Breast epithelium (tissue), 4 donors: ENCODE measurements at places on chromosomes 12 and 14.

GRCh38 chr12:130179621-130180020 is 17.4 kb downstream of the FZD10 start:
- DNase-seq, result no peak

- DNase-seq, result no peak
These were observed 9.8 kb downstream of the ZNF385A start for GRCh38 chr12:54374562-54375258.

DNA sequence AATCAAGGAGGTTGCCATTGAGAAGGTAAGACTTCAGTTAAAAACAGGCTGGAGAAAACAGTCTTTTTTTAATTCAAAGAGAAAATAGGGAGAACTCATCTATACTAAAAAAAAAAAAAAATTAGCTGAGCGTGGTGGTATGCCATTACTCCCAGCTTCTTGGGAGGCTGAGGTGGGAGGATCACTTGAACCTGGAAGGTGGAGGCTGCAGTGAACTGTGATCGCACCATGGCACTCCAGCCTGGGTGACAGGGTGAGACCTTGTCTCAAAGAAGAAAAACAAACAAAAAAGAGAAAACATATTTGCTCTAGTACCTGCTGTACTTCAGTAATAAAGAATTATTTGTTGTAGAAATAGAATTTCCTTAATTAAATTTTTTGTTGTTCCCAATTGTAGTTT is 68.6 kb downstream of the DNAH10 start:
- DNase-seq, result no peak

DNA sequence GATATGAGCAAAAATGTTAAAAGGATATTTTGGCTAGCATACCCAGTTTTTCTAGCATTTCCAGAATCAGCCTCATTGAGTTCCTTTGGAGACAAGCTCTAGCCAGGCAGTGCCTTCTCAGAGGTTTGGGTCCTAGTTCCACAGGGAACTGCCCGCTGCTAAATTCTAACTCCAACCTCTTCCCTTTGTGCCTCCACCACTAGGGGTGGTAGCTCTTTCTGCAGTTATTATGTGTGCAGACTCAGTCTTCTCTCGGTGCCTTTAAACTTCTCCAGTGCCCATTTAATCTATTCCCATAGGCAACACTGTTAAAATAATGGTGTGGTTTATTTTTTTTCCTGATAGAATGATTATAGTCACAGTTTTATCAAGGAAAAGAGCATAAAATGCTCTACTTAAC is 21.5 kb upstream of the SLC25A3 start:
- DNase-seq, result no peak

DNA sequence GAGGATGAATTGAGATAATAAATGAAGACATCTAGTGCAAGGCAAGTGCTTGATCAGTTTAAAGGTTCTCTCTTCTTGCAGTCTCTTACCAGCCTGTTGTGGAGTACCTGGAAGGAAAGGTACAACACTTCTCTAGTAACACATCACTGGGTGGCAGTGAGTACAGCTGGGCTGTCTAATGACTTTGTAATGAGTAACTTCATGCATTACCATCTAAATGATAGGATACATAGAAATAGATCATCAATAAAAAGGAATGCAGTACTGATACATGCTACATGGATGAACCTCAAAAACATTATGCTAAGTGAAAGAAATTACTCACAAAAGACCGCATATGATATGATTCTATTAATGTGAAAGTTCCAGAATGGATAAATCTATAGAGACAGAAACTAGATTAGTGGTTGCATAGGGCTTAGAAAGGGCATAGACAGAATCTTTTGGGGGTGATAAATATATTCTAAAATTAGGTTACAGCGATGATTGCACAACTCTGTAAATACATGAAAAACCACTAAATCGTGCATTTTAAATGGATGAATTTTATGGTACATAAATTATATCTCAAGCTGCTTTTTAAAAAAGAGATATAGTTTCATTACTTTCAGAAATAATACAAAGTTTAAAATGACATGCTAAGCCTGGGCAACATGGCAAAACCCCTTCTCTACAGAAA is 224.4 kb downstream of the CHST11 start:
- DNase-seq, result no peak

GRCh38 chr12:3342051-3342450 is 149.0 kb upstream of the PRMT8 start:
- DNase-seq, result no peak

GRCh38 chr14:93230539-93230938 is 23.5 kb downstream of the UBR7 start:
- DNase-seq, result no peak

DNA sequence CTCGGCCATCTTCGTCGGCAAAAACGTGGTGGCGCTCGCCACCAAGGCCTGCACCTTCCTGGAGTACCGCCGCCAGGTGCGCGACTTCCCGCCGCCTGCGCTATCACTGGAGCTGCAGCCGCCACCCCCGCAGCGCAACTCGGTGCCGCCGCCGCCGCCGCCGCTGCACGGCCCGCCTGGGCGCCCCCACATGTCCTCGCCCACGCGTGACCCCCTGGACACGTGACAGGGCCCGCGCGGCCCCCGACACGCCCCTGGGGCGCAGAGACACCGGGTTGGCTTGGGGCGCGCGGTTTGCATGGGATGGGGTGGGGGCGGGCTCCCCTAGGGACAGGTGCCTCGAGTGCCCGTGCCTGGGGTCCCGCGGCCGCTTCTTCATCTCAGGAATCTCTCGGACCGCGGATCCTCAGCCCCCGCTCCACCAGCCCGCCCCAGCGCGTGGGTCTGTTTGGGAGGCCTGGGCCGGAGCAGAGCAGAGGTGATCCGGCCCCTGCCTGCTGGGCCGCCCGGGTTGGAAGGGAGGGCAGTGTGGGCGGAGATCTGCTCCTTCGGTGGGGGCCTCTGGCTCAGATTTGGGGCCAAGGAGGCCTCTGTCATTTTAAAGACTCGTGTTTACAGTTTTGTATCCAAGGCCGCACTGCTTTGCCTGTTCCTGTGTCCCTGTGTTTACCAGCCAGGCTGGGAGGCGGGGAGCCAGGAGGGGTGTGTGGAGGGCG is 3.3 kb downstream of the TMEM121 start:
- no peak for DNase-seq

GRCh38 chr14:89794096-89794495 is 160.4 kb downstream of the EFCAB11 start:
- DNase-seq, result no peak

DNA sequence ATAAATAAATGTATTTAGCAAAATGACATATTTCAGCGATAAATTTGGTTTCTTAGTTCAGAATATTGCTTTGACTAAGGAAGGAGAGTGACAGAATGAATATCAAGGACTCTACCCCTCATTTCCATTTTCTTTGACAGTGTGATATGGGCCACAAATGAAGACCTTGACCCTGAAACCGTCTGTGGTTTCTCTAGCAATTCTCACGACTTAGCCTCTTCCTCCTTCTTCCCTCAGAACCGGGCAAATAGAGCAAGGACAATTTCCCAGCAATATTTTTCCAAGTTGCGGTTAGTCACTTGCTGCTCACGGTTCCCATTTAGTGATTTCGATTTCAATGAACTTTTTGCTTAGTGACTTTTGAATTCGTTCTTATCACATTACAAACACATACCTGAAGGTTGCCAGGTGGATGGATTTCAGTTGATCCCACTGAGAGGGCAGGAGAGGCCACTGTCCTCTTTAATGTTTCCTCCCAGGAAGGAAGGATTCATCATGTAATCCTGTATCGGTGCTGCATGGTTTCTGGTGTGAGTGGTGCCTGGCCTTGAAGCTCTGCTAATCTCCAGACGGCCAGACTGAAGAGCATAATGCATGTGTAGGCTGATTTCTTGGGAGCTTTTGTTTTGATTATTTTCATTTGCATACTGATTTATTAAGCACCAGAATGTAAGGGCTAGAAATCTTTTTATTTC is 77.6 kb downstream of the CHST11 start:
- no peak for DNase-seq

DNA sequence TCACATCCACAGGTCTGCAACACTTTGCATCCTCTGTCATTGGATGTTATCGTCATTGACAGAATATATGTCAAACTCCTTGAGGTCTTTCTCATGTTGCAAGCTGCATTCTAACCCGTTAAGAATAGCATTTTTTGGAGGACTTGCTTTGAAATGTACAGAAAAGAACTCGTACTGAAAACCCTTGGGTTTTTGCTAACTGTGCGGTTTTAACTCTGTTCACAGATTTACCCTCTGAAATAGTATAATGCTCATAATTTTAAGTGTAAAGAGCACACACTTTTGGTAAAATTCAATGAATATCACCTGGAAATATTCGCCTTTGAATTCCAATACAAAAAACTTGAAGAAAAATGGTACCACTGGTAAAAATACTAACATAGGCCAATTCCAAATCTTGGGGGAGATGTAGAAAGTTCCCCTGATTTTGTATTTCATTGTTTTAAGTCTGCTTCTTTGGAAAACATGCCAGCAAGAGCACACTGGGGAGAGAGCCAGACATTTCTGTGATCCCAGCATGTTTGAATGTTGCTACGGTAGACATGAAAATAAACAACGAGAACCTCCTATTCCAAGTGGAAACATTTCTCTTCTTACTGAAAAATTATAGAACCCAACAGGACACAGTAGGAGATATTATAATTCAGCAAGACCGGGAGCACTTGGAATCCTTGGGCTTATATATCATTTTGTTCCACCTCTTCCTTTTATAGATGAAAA is 446.0 kb downstream of the AEBP2 start:
- DNase-seq, result no peak

DNA sequence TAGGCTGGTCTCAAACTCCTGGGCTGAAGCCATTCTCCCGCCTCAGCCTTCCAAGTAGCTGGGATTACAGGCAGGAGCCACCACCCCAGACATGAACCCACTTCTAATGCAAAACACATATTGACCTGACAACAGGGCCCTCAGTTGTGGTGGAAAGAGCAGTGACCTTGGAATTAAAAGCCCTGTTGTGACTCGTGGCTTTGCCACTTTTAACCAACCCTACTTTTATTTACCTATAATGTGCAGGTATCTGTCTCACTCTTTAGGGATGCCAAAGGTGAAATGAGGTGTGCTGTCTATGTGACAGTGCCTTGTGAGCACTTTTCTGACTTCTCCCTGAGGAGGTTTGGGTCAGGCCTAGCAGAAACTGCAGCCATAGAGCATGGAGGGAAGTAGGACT is 132.8 kb upstream of the DNM1L start:
- DNase-seq, result no peak

DNA sequence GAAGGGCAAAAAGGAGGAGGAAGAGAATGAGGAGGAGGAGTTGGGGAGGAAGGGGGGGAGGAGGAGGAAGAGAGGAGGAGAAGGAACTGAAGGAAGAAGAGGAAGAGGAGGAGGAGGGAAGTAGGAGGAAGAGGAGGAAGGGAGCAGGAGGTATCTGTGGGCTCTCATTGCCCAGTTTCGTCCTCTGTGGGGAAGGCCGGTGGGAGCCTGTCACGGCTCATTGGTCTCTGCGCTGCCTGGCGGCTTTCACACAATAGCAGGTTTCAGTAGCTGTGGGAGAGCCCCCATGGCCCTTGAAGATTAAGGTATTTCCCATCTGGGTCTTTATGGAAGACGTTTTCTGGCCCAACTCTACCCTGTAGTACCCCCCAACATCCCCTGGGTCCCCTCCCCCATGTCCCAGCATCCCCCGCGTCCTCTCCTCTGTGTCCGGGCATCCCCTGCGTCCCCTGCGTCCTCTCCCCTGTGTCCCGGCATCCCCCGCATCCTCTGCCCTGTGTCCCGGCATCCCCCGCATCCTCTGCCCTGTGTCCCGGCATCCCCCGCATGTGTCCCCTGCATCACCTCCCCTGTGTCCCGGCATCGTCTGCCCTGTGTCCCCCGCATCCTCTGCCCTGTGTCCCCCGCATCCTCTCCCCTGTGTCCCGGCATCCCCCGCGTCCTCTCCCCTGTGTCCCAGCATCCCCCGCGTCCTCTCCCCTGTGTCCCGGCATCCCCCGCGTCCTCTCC is 278.2 kb upstream of the SFSWAP start:
- DNase-seq, result no peak

GRCh38 chr14:95698287-95698686 is 12.1 kb downstream of the TCL1B start:
- DNase-seq, result no peak

DNA sequence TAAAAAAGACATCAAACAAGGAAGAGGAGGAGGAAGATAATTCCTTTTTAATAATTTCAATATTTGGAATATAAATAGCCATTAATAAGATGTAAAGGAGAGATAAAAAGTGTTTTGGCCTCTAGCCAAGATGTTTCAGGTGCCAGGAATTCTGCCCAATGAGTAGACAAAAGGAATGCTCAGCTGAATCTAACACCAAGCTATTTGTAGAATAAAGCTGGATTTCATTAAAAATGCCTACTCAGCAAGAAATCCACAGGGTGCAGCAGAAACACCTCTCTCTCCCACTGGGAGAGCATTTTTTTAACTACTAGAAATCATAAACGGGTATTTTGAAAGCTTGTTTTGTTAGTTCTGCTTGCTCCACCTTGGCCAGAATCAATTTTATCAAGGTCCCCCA is 4.1 kb upstream of the STAB2 start:
- no peak for DNase-seq

GRCh38 chr12:48854488-48854887 is 2.5 kb upstream of the DDX23 start:
- DNase-seq, result no peak

GRCh38 chr14:103858063-103858781 is 10.8 kb upstream of the PPP1R13B start:
- DNase-seq, result no peak

DNA sequence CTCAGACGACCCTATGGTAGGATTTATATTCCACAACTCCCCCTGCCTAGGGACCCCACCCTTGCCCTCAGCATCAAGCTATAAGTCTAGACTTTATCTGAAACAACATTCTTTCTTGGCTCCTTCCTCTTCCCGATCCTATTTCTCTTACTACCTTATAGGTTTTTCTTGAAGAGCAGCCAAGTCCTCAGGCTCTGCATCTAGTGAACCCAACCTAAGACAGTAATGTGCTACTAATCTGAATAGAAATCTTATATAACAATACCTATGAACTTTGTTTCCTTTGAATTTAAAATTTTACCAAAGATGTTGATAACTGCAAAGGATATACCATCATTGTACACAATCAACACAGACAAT is 96.7 kb upstream of the BMP4 start:
- no peak for DNase-seq

GRCh38 chr12:52204931-52205505 is 13.2 kb upstream of the KRT80 start:
- no peak for DNase-seq

DNA sequence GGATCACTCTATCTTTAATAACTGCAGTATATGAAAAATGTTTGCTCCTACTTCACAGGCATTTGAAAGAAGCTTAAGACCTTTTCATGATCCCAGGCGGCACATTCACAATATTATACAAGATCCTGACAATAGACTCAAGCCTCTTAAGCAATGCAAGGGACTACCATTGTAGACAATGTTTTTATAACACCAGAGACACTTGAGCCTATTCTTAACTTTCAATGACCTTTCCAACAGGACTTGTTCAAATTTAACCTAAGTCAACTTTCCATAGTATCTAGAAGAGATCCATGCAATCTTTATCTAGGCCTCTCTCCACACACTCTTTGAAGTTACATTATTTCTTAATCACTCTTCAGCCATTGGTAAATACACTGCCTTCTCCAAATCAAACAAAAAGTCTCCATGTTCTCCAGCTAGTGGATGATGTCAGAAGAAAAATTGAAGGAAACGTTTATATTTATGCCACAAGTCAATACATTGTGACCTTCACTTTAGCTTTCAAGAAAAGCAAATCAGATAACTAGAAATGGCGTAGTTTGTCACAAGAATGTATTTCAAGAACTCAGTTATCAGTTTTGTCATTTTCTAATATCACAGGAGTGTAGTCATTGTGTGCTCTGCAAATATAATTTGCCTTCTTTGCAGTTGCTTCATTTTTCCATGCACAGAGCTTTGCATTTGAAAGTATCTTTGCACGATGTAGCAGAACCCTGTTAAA is 41.2 kb downstream of the PHLDA1 start:
- no peak for DNase-seq

GRCh38 chr14:93395231-93395630 is 35.5 kb upstream of the UNC79 start:
- no peak for DNase-seq
